ENCODE measurements at places on chromosomes 6 and 20. TPM values are rescaled to one million over a fixed set of nuclear protein-coding genes. Genes with fewer than 3 reads are reported as not detected.

The VWA7 gene
- not detected for total RNA-seq

The THBD gene
- 14.2 TPM for total RNA-seq

The LY6G6C gene
- not detected for total RNA-seq

The MAN1A1 gene
- 18.7 TPM for total RNA-seq

The KCNK15 gene
- total RNA-seq, result not detected

The TMEM242 gene
- 7.8 TPM for total RNA-seq

The SAMD5 gene
- total RNA-seq, result 6.7 TPM
